Stimulated activated CD8-positive, alpha-beta memory T cell treated with anti-CD3 and anti-CD28 coated beads, Interleukin-4, amount 100 ng/mL, for 4 hours (primary cell): ENCODE measurements at places on chromosomes 11 and 22.
A peak's percentile ranks its signal among the peaks of the same experiment; 100 is the strongest.

DNA sequence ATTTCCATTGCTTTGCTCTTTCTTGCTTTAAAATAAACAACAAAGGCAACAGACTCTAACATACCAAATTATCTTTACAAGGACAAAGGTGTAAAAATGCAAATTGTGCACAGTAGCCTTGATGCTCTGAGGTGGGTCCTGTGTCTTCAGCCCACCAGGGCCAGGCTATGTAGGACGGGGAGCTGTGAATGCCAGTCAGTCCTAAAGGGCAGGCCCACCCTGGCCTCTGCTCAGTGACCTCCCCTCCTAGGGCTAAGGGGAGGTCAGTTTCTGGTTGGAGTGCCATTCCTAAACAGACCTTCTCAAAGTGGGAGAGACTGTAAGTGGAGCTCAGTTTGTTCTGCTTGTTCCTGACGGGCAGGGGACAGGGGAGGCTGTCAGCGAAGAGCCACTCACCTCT, 78.0 kb upstream of the SUSD2 start:
- DNase-seq = no peak

- DNase-seq = no peak
Measured at GRCh38 chr11:81005595-81005994, 1564.8 kb upstream of the TENM4 start.

GRCh38 chr11:114304969-114305368, 8.8 kb downstream of the NNMT start:
- no peak for DNase-seq

- DNase-seq = no peak
Measured at GRCh38 chr11:62444835-62445234, 26.0 kb downstream of the SCGB1A1 start.

DNA sequence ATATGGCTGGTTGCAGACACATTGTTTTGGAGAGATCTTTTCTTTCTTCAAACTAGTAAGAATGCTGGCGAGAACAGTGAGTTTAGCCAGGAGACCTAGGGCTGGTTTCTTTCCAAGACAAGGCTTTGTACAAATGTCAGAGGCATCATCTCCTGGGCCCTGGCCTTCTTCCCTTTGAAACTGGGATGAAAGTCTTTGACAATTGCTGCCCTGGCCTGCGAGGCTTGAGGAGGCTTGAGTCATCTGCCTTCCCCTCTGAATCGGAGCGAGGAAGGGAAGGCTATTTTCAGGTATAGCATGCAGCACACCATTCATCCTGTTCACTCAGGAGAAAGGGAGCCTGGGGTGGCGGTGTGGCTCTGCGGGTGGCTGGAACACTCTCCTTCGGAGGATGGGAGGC, 21.5 kb upstream of the PARVG start:
- no peak for DNase-seq

- DNase-seq = no peak
Measured at GRCh38 chr22:48842976-48843375, 984.7 kb downstream of the BRD1 start.

DNA sequence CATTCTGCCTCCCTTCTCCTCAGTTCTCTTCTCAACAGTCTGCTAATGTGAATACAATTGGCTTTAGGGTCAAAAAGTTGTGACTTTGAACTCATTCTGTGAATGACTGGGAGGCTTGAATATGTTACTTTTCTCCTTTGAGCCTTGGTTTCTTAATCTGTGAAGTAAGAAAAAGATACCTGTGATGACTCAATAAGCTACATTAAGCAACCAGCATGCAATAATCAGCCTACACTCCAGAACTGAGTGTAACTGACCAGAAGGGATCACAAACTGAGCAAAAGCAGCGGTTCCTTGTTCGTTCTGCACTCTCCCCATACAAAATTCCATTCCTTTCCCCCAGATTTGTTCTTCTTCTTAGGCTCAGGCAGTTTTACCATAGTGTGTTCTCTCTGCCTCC, 23.4 kb downstream of the ZNF202 start:
- no peak for DNase-seq

DNA sequence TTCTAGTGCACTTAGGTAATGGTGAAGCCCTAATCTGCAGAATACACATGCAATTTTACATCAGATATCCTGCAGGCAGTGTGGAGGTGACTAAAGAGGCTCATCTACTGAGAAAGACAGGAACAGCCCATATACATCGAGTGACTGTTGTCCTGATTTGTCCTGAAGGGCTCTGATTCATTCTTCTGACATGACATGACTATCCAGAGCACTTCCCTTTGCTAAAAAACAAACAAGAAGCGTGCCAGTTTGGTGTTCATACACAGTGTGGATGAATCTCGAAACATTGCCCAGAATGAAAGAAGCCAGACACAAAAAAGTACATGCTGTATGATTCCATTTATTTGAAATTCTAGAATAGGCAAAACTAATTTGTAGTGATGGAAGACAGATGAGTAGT, 48.0 kb upstream of the AMPD3 start:
- DNase-seq = no peak

DNA sequence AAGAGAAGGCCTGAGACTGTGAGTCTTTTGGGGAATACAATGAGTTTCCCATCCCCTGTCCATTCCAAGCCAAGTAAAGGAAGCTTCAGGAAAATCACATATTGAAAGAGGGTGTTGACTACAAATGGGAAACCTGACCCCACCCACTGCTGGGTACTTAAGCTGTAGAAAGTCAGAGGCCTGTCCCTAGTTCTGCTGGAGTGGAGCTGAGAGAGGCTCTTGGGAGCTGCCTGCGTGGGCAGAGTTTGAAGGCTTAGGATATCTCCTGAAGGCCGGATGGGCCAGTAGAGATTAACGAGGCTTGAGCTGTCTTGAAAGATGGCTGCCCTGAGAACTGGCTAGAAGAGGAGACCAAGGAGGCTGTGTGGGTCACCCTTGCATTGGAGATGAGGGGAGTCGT, 176.2 kb upstream of the NECTIN1 start:
- DNase-seq = no peak

- no peak for DNase-seq
Measured at GRCh38 chr11:100740440-100740839, 53.4 kb downstream of the ARHGAP42 start.

- no peak for DNase-seq
Measured at GRCh38 chr11:70220920-70221319, 17.8 kb downstream of the FADD start.

- no peak for DNase-seq
Measured at GRCh38 chr11:130094614-130095013, 24.9 kb downstream of the APLP2 start.

DNA sequence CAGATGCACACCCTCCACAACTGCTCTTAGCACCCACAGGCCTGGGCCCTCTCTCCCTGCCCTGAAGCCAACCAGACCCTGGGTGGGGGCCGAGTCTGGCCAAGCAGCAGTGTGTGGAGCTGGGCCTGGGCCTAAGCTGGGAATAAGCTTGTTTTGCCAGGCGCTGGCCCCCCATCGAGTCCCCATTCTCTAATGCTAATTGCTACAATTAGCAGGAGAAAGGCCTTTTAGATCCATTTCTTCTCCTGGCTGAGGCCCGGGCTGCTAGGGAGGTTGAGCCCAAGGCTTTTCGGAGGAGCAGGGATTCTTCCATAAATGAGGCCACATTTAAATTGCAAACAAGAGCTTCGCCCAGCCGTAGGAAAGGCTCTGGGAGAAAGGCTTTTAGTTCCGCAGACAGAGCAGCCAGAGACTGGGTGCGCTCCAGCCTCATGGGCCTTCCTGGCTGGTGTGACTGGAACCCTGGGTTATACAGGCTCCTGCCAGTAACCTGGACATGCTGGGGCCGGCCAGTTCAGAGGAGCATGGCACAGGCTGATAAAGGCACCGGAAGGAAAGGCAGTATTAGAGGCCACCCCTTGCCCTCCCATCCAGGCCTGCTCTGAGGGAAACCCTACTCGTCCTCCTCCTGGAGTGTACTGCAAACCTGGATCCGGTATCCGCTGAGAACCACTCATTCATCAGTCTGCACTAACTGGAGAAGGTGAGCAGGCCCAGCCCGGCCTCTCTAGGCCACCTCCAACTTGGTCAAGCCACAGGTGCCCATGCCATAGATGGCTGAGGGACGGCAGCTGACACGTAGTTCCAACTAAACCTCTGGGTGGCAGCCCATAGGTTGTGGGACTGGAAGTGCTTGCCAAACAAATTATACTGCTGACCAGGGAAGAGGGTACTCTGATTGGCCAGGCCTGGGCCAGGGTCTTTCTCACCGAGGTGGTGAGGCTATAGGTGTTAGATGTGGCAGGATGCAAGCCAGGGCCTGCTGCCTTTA, 6.2 kb downstream of the KCNQ1OT1 start:
- no peak for DNase-seq

DNA sequence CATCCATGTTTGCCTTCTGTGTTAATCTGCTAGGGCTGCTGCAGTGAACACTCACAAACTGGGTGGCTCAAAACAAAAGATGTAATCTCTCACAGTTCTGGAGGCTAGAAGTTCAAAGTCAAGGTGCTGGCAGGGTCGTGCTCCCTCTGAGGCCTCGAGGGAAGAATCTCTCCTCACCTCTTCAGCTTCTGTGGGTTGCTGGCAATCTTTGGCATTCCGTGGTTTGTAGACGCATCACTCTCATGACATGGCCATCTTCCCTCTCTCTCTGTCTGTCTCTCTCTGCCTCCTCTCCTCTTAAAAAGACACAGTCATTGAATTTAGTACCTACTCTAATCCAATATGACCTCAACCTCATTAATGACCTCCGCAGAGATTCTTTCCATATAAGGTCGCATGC, 78.8 kb downstream of the TSPAN18 start:
- no peak for DNase-seq

DNA sequence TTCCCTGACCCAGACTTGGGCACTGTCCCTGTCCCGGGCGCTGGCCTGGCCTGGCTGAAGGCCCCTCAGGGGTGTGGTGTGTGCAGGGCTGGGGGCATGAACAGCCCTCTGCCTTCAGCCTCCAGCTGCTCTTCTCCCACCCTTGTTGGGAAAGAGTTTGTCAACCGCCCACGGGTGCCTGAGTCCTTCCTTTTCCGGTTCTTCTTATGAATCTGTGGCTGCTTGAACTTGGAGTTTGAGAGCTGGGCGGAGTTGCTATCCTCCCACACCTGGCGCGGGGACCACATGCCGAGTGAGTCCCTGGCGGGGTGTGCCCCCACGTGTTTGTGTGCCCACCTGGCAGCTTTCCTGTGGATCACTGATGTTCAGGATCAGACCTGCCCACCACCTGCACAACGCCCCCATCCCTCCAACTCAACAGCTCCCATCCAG, 13.4 kb downstream of the NFAM1 start:
- DNase-seq = no peak

DNA sequence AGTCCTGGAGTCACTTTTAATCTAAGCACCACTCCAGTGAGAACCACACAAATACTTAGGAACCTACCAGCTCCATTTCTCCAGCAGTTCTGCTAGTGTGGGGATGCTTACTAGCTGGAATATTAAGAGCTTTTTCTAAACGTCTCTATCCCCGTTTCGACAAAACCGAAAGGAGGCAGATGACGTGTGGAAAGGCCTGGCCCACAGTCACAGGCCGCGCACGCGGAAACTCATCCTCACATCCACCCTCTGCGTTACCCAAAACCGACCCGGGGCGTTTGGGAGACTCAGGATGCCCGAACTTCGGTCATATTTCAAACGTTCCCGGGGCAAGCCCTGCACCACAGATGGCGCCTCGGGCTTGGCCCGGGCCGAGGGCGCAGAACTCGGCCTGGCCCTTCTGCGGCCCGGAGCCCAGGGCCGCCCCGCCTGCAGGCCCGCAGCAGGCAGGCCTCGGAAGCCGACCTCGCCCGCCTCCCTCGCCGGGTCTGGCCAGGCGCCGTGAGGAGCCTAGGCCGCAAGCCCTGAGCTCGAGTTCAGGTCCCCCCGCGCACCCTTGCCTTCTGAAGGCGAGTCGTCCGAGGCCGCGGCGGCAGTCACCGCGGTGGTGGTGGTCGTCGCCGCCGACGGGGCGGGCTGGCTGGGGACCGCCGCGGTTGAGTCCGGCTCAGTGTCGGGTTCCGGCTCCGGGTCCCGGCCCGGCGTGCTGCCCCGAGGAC, 473 bp downstream of the FNBP4 start:
- peak; percentile 61 for DNase-seq

DNA sequence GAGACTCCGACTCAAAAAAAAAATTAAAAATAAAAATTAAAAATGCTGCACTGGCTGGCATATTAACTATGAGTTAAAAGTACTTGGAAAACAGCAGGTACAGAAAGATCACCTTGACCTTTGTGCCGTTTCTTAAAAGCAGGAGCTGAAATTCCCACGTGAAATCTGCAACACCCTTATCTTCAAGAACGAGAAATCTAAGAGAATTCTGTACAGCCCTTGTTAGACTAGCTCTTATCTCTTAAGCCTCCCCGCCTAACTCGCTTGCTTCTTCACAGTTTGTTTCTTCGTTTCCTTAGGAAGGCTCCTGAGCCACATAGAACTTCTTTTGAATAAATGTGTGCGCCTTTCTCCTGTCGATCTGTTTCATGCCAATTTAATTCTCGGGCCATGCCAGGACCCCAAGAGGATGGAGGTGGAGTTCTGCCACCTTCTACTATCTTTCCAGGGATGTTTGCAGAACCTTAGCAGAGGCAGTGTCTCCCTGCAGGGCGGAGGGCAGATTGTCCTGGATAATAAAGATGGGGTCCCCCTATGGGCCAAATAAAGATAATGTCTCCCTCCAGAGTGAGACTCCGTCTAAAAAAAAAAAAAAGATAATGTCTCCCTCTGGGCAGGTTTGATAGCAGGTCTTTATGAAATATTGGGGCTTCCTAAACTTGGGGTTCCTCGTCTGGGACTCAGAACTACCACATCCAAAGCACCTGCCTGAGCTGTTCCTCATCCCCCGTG, 27.4 kb upstream of the SYT8 start:
- DNase-seq = no peak

DNA sequence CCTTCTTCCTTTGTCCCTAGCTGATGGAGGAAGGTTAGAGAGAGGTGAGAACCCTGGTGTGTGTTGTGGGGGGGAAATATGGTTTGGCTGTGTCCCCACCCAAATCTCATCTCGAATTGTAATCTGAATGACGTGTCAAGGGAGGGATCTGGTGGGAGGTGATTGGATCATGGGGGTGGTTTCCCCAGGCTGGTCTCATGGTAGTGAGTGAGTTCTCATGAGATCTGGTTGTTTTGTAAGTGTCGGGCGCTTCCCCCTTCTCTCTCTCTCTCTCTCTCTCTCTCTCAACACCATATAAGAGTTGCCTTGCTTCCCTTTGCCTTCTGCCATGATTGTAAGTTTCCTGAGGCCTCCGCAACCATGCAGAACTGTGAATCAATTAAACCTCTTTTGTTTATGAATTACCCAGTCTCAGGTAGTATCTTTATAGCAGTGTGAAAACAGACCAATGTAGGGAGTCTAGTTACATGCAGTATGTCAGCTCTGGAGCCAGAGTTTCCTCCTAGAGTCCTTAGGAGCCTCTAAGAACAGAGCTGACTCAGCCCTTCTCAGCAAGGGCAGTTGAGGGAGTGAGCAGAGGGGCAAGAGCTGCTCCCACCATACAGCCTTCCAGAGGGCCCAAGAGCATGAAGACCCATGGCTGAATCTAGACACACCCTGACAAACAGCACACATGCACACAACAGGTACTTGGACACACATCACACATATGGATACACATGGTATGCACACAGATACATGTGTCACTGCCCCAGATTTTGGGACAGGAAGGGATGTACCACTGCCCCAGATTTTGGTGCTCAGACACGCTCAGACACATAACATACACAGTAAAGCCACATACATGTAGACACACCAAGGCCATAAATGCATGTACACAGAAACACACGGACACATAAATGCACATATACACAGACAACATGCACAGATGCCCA, 12.9 kb upstream of the LRRC32 start:
- no peak for DNase-seq
